ENCODE measurements at places on chromosomes 13 and 19. TPM values are rescaled to one million over a fixed set of nuclear protein-coding genes. Genes with fewer than 3 reads are reported as not detected.

Gene FFAR2
- total RNA-seq, result not detected

Gene STARD13
- total RNA-seq, result 26.9 TPM

Gene NLRP11
- not detected for total RNA-seq

Gene CAB39L
- total RNA-seq, result 6.6 TPM

Gene MAP1S
- total RNA-seq, result 53.1 TPM

Gene ATCAY
- not detected for total RNA-seq

Gene NCR1
- total RNA-seq, result not detected

Gene CYP4F2
- total RNA-seq, result not detected

Gene IQCN
- 0.10 TPM for total RNA-seq

Gene ZNF17
- total RNA-seq, result 3.2 TPM

Gene RGCC
- total RNA-seq, result 217 TPM

Gene ZNF497
- 0.59 TPM for total RNA-seq

All from mammary microvascular endothelial cell (primary cell).